ENCODE measurements at places on chromosomes 5 and 9.
A peak's percentile ranks its signal among the peaks of the same experiment; 100 is the strongest.

DNA sequence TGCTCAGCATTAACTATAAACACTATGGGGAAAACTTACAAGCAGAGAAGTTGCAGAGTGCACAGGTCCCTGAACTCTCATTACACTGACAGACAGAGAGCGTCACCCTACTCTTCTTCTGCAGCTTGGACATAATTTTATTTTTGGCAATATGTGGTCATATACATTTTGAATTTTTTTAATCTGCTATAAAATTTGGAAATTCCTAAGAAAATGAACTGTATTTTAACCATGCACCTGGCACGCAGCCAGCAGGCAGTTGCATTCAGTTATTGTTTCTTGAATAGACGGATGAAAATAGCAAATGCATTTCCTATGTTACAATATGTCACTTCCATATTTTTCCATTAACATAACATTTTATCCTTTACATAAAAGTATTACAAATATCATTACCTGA, 100.2 kb downstream of the SLC25A46 start:
- no peak for DNase-seq

- no peak for DNase-seq
Measured at GRCh38 chr5:5586721-5587120, 164.2 kb downstream of the ICE1 start.

- no peak for DNase-seq
Measured at GRCh38 chr9:27495480-27496134, 28.5 kb upstream of the IFNK start.

DNA sequence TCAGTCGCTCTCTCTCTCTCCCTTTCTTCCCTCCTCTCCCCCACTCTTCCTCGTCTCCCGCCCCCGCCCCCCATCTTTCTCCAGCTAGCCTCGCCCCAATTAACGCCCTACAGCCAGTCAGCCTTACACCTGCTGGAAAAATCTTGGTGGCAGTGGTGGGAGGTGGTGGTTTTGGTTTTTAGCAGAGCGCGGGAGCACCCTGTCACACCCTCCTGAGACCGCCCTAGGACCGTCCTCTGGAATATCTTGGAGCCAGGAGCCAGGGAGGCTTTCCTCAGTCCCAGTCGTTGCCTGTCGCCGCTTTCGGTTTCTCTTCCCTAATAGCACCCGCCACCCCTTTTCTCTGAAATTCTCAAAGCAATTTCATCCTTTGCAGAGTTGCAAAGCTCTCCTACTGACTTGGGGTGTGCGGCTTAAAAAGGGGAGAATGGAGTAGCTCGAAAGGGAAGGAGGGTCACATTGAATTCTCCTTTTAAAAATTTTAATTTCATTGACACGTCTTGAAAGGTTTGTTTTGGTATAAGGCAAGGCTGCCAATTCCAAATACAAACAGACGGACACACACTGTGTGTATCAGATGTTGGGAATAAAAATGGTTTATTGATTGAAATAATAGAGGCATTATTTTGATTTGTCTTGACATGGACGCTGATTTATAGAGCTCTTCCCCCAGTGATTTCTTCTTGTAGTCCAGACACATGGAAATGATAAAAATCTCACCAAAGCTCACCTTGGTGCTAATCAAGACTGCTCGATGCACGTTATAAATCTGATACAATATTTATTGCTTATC, 301.3 kb downstream of the PARP8 start:
- DNase-seq: no peak

DNA sequence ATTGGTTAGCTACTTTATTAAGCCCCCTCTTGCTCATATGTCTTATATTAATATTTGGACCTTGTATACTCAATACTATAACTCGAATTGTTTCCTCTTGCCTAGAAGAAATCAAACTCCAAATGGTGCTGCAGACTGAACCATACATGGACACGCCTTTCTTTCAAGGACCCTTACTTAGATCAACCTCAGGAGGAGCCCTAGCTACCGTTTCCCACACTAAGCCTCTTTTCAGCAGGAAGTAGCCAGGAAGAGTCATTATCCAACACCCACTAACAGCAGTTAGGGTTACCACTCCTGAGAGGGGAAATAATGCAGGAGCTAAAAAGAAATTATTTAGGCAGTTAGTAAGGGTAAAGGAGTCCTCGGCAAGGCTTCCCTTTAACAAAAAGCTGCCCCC, 243.8 kb upstream of the PUM3 start:
- no peak for DNase-seq

DNA sequence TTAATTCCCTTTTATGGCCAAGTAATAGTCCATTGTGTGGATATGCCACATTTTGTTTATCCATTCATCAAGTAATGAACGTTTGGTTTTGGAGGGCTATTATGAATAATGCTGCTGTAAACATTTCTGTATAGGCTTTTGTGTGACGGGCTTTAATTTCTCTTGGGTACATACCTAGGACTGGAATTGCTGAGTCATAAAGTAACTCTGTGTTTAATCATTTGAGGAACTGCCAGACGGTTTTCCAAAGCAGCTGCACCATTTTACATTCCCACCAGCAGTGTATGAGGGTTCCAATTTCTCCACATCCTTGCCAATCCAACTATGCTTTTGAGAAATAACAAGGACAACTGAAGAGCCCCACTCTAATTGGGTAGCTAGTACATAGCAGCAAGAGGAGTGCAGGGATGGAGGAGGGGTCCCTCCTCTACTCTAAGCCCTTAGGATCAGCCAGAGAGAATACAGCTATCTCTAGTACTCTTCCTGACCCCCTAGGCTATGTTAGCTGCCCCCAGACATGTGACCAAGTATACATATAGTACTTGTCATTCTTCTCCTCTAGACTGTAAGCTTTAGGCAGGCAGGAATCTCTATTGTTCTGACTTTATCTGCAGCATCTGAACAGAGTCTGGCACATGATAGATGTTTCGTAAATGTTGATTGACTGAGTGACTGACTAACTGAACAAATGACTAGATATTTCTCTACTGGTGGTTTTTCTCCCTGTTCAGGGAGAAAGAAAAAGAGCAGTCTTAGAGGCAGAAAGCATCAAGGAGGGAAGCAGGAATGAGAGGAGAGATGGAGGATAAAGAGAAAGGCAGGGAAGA, 22.1 kb upstream of the MATR3 start:
- no peak for DNase-seq

- DNase-seq: no peak
Measured at GRCh38 chr9:27591093-27591492, 17.8 kb upstream of the C9orf72 start.

- peak; percentile 68 for DNase-seq
Measured at GRCh38 chr5:32138839-32139493, 35.2 kb downstream of the GOLPH3 start.

DNA sequence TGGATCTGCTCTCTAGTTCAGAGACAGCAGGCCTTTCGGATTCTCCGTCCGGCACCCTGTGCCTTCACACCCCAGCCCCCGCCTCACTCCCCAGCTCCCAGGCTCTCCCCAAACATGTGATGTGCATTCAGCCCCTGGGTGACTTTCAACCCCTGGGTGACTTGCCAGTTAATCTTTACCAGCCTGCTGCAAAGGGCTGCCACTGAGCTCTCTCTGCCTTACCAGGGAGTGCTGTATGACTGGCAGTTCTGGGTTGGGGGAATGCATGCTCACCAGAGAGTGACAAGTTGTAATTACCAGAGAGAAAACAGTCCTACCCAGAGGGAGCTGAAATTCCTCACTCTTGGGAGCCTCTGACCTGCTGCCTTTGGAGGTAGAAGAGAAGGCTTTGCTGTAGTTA, 4.9 kb upstream of the ADRA1B start:
- no peak for DNase-seq

DNA sequence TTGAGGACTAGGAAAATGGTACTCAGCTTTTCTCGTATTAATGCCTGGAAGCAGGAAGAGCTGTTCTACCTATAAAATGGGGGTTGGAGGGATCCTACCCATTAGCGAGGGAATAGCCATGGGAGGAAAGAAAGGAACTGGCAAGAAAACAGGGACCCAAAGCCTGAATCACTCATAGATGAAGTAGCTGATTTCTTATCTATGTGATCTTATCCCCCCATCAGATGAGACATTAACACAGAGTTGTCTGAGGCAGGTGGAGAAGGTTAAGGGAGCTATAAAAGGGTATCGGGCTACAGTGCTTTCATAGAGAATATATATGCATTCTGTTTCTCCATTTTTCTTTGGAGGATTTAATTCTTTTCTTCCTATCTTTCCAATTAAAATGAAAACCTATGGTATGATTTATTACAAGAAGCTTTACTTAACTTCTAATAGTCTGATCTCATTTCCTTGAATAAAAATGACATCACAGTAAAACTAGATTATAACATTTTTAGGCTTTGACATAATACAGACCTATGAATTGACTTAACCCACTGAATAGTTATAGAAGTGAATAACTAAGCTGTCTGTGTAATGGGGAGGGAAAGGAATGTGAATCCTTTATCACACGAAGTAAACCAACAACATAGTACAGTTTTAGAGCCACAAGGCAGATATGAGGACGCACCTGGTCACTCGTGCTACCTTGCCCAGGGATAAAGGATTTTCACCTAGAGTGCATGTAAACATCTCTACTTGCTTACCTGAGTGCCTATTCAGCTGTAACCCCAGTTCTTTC, 39.0 kb downstream of the IQGAP2 start:
- no peak for DNase-seq

GRCh38 chr5:71861682-71862081, 142.6 kb downstream of the CARTPT start:
- DNase-seq: no peak

DNA sequence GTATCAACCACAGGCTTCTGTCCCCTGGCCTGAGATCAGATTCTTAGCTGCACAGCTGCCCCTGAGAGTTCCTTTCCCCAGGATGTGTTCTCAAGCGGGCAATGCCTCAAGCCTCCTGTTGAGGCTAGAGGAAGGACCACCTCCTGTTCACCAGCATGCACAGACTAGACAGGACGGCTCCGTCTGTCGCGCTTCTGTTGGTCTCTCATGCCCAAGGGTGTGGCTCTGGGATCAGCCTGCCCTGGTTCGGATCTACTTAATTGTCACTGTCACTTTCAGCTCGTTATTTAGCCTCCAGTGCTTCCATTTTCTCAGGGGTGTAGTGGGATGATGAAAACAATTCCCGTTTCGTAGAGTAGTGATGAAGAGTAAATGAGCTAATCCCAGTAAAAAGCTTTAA, 103.1 kb downstream of the KCNIP1 start:
- no peak for DNase-seq

DNA sequence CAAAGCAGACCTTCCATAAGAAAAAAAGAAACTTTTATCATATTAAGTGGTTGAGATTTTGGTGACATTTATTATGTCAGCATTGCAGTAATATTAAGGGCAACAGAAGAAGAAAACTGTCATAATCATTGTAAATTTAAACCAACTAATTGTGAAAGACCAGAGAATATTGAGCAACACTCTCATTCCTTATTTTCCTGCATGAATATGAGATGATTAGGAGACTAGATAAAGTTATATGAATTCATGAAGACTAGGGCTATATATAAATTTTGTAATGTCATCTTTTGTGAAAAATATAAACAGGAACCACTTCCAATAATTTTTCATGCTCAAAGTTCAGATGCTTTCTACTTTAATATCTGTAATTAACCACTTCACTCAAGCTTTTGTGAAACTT, 974.5 kb upstream of the CDH10 start:
- no peak for DNase-seq

- DNase-seq: no peak
Measured at GRCh38 chr9:76561900-76562299, 102.9 kb downstream of the GCNT1 start.

Measured in activated T-cell treated with anti-CD3 and anti-CD28 coated beads for 48 hours (primary cell).